ENCODE measurements at places on chromosomes 4 and X. TPM values are rescaled to one million over a fixed set of nuclear protein-coding genes. Genes with fewer than 3 reads are reported as not detected.

Gene ASMT
- total RNA-seq = not detected

Gene FGFR3
- 0.80 TPM for total RNA-seq

Gene NUDT10
- total RNA-seq = 1.6 TPM

Gene EVC
- 27.5 TPM for total RNA-seq

Gene TMEM33
- 42.0 TPM for total RNA-seq

Gene PFKFB1
- total RNA-seq = 3.1 TPM

Gene DCAF4L1
- 0.33 TPM for total RNA-seq

Gene TAF7L
- 0.32 TPM for total RNA-seq

Gene FRG2
- not detected for total RNA-seq

GRCh38 chrX:66144258-66144657 lies 19.8 kb upstream of the HEPH start:
- no peak for DNase-seq

DNA sequence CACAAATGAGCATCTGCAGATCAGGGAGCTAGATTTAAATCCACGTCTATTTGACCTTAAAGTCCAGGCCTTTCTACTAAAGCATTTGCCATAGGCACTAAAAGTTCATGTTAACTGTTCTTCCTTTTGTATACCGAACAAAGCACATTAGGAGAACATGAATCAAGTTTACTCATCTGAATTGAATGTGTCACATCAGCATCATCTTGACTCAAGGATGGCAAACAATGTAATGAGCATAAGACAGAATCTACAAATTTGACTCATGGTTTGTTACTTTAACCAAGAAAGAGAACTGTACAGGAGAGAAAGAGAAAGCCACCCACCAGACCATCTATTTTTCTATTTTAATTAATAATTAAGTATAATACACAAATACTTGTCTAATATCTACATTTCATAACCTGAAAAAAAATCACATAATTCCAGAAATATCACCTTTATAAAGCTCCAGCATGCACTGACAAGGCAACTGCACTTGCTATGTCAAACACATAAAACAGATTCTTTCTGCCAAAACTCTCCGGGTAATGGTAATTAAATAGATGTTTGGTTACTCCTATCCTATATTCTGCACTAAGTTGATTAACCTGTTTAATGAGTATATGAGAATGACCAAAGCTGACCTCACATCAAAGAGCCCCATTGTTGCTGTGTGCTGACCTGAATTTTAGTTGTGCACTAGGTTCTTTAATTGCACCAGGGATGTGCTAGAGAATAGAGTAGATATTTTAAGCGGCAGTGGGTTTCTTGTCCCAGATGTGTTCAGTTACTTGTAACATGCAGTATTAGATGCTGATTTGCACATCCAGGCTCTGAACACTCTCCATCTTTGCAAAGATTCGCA lies 42.5 kb upstream of the LEF1 start:
- no peak for DNase-seq

DNA sequence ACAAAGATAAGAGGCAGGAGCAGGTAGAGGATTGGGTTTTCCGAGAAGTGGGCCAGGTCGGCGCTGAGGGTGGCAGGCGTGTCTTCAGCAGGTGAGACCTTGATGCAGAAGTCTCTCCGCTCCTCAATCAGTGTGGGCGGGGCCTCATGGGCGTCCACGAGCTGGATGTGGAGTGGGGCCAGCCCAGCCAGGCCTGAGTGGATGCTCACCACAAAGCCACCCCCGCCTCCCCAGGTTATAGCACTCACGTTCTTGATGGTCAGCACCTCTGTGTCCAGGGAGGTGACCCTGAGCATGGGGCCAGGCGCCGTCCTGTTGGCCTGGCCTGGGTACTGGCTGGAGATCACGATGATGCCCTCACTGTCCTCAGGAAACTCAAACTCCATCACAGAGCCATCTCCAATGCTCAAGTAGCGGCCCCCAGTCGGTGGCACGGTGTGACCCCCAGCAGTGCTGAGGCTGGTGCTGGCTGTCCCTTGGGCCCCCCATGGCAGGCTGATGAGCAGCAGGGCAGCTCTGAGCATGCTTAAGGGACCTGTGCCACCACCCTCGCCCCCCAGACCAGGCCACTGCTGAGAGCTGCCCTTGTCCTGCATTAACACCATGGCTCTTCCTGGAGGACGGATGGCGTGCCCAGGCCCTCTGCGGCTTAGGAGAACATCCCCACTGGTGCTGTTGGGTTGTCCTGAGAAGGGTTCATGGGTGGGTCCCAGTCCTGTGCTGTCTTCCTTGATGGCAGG lies 1.9 kb downstream of the SLC10A3 start:
- DNase-seq = no peak

DNA sequence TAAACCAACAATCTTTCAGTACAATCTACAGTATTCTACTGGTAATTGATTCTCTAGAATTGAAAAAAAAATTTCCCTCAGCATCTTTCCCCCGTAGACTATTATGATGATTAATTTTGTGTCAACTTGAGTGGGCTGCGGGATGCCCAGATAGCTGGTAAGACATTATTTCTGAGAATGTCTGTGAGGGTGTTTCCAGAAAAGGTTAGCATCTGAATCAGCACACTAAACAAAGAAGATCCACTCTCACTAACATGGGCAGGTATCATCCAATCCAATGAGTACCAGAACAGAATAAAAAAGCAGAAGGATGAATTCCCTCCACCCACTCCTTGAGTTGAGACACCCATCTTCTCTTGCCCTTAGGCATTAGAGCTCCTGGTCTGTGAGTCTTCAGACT lies 186.1 kb upstream of the MAB21L2 start:
- DNase-seq = no peak

DNA sequence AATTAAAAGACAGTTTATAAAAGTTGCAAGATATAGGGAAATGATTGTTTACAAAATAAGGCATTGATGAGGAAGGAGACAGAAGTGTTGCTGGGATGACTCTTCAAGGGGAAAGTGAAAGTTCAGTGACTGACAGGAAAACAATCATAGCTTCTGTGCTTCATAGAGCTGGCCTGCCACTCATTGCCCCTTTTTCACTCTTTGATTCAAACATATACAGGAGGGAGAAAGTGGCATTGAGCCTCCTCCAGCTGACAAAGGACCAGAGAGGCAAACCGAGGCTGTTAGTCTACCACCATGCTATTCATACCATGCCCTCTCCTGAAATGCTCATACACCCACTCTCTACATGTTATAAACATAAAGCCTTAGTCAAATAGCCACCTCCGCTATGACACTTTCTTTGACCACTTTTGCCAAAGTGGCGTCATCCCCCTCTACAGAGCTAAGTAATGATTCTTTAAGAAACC lies 79.2 kb upstream of the ATOH1 start:
- no peak for DNase-seq

DNA sequence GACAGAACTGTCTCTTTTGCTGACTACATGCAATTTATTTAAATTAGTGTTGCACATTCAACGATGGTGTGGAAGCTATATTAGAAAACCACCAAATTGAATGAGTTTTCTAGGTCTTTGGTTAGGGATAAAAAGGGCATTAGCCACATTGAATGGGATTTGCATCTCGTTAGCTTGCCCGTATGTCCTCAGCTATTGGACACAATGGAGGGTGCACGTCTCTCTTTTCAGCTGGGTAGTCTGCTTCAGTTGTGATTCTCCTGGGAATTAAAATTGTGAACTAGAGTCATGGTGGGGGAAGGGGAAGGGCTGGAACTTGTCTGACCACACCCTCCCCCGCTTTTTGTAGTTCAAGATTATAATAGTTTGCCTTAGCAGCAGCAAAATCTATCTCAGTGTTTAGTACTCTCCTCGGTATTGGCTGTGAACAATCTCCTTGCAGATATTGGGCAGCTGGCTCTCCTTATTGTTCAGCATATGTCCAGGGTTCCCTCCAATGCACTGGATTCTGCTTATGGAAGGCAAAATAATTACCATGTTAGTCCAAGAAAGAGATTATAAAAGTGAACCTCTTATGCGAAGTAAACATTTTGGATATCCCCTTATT lies 23.3 kb downstream of the TRIM2 start:
- no peak for DNase-seq

- DNase-seq = no peak
These were observed 1398.4 kb downstream of the ARAP2 start for GRCh38 chr4:34845926-34846325.

DNA sequence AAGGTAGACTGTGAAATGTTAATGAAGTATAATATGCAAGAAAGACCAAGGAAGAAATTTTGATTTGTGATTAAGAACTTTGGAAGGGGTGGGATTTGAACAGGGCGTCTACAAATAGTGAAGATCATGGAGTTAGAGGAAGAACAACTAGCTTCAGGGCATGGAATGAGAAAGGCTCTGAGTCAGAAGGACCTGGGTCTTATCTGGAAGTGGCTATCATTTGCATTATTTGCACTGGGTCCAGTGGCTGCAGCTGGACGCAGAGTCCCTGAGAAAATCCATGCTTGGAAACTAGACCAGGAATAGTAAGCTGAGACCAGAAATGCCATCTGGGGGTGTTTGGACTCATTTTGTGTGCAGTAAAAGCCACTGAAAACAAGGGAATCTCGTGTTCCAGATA lies 4.3 kb upstream of the LIMCH1 start:
- DNase-seq = no peak

DNA sequence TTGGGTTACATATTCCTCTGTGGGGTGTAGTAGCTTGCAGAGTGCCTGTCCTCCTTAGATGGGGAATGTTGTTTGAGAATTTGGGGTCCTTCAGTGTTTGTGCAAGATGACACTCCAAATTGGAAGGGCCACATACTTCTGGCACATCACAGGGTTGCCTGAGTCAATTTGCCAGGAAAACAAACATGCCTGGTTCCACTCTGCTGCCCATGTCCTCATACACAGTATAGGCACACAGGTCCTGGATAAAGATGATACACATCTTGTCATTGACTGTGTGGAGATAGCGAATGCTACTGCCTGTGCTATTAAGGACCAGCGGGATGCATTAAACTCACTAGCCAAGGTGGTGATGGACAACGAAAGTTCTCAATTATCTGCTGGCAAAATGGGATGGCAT lies 11.2 kb upstream of the LAP3 start:
- no peak for DNase-seq

GRCh38 chrX:30283456-30284200 lies 25.6 kb downstream of the NR0B1 start:
- DNase-seq = no peak

GRCh38 chrX:107547621-107548020 lies 80.7 kb upstream of the PRPS1 start:
- no peak for DNase-seq

DNA sequence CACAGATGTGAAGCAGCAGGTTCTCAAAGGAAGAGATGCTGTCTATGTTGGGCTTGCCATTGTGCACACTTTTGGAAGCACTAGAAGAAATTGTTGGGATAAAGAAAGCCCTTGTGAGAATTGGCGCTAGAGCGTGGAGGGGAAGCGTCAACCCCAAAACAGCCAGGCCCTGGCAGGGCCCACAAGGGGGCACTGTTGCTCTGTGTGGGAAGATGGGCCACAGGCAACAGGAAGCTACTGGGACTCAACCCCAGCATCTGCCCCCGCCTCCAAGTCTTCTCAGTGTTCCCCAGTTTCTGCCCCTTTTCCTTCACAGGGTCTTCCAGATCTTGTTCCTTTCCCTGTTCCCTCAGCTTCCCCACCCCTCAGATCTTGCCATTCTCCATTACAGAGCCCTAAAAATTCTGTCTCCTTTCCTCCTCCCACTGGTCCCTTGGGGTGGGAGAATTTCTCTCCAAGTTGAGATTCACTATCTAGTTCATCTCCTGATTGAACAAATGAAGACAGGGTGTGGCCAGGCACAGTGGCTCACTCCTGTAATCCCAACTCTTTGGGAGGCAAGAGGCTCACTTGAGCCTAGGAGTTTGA lies 85.5 kb downstream of the STARD8 start:
- DNase-seq = no peak

GRCh38 chr4:13378973-13379759 lies 105.0 kb downstream of the RAB28 start:
- no peak for DNase-seq

DNA sequence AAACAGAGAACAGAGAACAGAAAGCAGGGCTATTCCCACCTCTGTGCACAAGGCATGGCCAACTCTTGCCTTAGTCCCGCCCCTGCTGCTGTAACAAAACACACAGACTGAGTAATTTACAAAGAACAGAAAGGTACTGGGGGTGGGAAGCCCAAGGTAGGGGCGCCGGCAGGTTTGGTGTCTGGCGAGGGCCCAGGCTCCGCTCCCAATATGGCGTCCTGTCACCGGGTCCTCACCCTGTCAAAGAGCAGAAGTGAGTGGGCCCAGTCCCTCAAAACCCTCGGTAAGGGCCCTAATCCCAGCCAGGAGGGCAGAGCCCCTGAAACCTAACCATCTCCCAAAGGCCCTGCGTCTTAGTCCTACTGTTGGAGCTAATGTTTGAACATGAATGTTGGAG lies 71.0 kb downstream of the FAM53A start:
- no peak for DNase-seq

DNA sequence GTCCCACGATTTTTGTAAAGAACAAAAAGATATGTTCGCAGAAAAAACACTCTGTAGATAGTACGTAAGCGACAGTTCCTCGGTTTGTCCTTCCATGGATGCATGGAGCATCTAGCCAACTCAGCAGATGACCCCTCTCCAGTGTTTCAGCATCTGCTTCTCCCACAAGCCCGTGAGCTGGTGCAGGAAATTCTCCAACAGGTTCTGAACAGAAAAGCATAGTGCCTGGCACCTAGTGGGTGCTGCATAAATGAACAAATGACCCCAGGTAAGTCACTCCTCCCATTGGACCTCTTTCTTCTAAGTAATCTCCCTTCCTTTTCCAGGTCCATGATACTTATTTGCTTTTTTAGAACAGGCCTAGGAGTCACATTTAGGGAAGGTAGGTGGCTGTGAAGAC lies 966 bp upstream of the KIAA0232 start:
- DNase-seq = no peak

DNA sequence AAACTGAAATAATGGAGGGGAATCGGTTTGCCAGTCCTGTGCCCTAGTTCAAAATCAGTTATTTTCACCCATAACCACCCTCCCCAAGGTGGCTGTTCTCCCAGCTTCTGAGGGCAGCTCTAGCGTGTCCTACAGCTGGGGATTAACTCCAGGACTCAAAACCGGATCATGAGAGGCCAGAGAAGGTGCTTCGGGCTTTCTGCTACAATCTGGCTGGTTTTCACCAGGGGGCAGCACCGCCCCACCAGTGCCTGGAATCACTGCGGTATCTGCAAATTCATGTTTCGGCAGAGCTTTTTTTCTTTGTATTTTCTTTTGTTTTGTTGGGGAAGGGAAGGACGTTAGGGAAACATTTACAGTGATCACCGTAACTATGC lies 28.4 kb downstream of the PDHA1 start:
- no peak for DNase-seq

- no peak for DNase-seq
These were observed 18.4 kb upstream of the SMIM10L2A start for GRCh38 chrX:135403374-135403773.

DNA sequence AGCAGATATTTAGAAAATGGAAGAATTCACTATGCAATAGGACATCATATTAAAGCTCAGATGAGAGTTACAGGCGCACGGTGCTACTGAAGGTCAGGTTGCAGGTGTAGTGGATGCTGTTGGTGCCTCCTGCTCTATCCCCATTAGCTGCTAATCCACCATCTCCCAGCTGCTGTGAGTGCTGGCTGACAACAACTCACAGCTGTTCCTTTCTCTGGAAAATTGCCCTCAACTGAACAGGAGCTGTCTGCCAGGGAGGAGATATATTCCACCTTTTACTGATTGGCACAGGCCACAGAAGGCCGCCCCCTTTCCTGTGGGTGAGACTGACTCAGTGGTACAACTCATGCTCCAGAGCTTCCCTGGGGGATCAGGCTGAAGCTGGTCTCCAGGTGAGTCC lies 48.7 kb downstream of the UCHL1 start:
- no peak for DNase-seq

- DNase-seq = no peak
These were observed 17.3 kb upstream of the SEL1L3 start for GRCh38 chr4:25879991-25880651.

- no peak for DNase-seq
These were observed 31.0 kb downstream of the SRPX start for GRCh38 chrX:38189431-38190250.
